ENCODE measurements at places on chromosomes 1 and 21.
A peak's percentile ranks its signal among the peaks of the same experiment; 100 is the strongest.

DNA sequence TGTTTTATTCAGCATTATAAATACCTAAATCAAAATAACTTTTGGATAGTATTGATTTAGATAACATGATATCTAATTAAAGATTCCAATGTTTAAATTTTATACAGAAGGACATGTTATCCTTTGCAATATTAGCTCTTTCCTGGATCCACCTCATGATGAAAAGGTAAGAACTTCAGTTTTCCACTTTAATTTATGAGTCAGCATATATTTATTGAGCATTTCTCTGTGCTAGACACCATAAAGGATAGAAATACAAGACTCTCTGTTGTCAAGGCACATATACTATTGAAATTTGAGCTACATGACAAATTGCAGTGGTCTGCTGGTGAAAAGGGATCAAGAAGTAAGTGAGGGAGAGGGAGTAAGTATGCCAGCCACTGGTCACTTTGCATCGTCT is 68.1 kb upstream of the EXO1 start:
- DNase-seq: no peak

- no peak for DNase-seq
Measured at GRCh38 chr1:1082239-1082775, 8.2 kb upstream of the RNF223 start.

- no peak for DNase-seq
Measured at GRCh38 chr1:159756397-159756796, 24.4 kb upstream of the DUSP23 start.

- no peak for DNase-seq
Measured at GRCh38 chr1:5648410-5649165, 343.6 kb downstream of the NPHP4 start.

DNA sequence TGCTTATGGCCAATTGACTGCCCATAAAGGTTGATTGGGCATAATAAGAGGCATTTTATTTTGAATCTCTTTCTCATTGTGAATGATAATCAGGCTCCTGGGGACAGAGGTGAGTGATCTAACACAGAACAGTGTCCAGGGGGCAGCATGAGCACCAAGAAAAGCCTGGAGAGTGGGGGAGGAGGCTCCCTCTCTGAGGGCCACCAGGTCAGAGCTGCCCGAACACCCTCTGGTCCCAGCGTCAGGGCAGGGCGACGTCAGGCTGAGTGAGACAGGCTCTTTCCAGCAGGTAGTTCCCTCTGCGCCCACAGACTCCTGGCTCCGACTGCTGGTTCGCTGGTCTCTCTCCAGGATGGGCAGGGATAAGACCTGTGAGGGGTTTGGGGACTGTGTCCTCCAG is 250.2 kb upstream of the C1orf174 start:
- no peak for DNase-seq

DNA sequence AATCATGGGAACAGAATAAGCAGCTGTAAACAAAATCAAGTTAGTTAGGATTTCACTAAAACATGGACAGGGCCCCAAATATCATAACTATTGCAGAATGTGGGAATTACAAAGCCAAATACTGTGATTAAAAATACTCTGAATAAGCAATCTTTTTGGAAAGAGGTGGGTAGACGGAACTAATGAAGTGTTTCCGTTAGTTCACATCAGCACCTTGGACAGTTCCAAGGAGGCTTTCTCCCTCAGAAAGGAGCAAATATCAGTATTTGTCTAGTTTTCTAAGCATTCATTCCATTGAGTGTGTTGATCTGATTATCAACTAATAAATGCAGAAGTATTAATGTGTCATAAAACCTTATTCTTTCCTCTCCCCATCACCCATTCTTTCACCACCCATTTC is 97.4 kb downstream of the FAM78B start:
- DNase-seq: no peak

GRCh38 chr1:202689493-202690342 is 20.5 kb downstream of the SYT2 start:
- DNase-seq: no peak

- no peak for DNase-seq
Measured at GRCh38 chr1:41005876-41006275, 15.6 kb downstream of the SLFNL1 start.

- DNase-seq: no peak
Measured at GRCh38 chr1:50841791-50842387, 118.2 kb downstream of the FAF1 start.

- no peak for DNase-seq
Measured at GRCh38 chr1:63403386-63403785, 36.0 kb downstream of the ALG6 start.

DNA sequence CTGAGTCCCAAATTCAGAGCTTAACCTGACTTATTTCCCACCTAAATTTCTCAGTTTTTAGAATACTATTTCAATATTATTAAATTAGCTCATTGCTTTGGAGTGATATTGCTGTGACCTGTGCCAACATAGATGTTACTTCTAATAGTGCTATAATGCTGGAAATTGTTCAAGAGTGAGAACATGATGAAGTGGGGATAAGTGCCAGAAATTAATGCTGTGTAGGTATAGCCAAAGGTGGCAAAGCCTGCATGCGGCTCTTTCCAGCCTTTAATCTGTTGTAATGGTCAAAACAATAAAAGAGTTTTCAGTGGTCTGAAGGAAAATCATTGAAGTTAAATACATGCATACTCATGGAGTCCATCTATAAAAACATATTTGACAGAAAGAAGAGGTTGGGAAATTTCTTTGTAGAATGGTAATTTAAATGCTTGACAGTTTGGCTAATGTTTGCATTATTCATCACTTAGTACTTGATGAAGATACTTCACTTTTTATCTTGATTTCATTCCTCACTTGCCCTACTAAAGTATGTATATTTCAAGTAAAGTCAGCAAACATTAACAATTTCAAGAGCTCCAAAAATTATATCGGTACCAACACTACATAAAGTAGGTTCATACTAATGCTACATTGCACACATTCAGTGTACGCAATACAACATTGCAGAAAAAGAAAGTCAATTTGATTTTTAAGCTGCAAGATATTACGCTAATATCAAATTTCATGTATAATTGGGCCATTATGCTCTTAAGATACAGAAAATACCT is 82.1 kb downstream of the OLFM3 start:
- no peak for DNase-seq

DNA sequence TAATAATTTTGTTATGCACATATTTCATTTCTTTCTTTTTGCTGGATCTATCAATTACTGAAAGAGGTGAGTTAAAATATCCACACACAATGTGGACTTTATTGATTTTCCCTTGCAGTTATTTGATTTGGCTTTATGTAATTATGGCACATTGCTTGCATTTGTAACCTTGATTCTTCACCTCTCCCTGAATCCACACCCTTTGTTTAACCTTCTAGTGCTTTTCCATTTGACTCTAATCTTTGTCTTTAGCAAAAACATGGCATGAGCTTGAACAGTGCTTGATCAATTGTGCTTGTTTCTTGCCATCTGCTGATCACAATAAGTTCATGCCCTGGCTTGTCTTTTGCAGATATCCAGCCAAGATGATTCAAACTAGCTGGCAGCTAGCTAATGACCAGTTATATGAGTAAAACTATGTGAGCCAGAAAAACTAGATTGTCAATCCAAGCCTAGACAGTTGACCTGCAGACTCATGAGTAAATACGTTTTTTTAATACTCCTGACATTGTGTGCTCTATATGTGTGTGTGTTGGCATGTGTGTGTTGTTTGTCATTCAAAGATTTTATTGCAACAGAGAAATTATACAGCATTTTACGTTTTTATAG is 899.2 kb downstream of the NCAM2 start:
- no peak for DNase-seq

GRCh38 chr1:8875216-8875861 is 3.1 kb downstream of the ENO1 start:
- DNase-seq: no peak

- DNase-seq: peak; percentile 71
Measured at GRCh38 chr21:44817914-44818639, at the start of gene SUMO3. Gene SUMO3, minus strand, starts transcription at chr21:44818062. Its CDS starts 94 bp downstream, at chr21:44817968.

- no peak for DNase-seq
Measured at GRCh38 chr1:111148376-111148881, 8.4 kb downstream of the CEPT1 start.

DNA sequence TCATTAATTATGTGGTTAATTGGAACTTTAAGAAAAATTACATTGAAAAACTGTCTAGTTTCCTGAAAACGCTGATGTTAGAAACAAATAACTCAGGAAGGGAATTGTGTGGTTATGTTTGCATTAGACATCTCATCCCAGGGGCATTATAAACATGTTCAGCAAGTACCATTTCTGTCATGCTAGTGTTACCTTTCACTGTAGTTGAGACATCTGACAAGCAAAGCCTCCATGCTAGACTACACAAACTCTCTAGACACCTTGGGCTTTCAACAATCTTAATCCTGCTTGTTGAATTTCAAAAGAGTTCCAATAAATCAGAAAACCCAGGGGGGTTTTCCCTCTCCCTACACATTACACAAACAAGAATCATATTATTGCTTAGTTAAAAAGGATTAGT is 536.8 kb downstream of the KCNT2 start:
- DNase-seq: no peak

DNA sequence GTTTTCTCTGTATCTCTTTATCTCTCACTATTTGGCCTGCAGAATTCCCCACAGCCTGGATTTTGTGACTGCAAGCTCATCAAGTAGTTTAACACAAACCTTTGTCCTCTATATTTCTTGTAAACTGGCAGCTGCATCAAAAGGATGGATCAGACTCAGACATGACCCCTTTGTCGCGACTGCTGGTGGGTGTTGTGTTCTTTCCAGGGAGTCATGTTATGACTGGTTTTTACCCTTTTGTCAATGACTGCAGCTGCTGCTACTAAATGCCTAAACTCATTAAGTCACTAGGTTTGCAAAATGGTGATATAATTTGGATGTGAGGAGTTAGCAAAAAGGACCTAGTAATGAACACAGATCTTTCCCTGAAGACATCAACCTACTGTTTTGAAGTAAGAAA is 10.2 kb upstream of the TOMM20 start:
- no peak for DNase-seq

DNA sequence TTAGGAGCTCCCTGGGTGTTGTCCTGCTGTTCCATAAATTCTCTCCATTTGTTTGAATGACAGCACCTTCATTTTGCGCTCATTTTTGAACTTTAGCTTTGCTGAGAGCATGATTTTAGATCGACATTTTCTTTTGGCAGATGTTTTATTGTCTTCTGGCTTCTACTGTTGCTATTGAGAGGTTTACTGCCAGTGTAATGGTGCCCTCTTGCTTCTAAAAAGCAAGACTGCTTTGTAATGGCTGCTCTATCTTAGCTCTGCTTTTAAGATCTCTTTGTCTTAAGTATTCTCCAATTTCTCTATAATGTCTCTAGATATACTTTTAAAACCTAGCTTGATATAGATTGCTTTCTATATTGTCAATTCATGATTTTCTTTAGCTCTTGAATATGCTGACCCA is 27.8 kb downstream of the THEM4 start:
- no peak for DNase-seq

- no peak for DNase-seq
Measured at GRCh38 chr1:160374306-160375110, 7.6 kb downstream of the NHLH1 start.

DNA sequence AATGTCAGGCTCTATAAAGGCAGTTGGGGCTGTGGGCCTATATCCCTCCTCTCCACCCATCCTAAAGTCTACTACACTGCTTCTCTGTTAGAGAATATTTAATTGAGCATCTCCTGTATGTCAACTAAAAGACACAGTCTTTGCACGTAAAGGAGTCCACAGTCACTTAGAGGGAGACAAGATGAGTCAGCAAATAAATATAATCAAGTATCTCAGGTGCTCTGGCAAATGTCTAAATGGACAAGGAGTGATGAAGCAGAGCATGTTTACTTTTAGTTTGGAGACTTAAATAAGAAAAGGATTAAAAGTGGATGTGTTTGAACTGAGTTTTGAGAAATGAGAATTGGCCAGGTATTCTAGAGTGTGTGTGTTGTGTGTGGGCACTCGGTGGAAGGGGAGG is 41.8 kb upstream of the RAP1A start:
- no peak for DNase-seq

Measured in stimulated activated CD8-positive, alpha-beta memory T cell treated with anti-CD3 and anti-CD28 coated beads, Interleukin-4, amount 100 ng/mL, for 1 hour (primary cell).